ENCODE measurements at places on chromosomes 13 and 19.
A peak's percentile ranks its signal among the peaks of the same experiment; 100 is the strongest.

- no peak for DNase-seq
These were observed 4.6 kb upstream of the DYRK1B start for GRCh38 chr19:39838569-39838968.

GRCh38 chr13:46160471-46161066 is 21.4 kb downstream of the LCP1 start:
- DNase-seq = peak; percentile 19

- no peak for DNase-seq
These were observed 514.0 kb downstream of the KLF5 start for GRCh38 chr13:73572824-73573223.

DNA sequence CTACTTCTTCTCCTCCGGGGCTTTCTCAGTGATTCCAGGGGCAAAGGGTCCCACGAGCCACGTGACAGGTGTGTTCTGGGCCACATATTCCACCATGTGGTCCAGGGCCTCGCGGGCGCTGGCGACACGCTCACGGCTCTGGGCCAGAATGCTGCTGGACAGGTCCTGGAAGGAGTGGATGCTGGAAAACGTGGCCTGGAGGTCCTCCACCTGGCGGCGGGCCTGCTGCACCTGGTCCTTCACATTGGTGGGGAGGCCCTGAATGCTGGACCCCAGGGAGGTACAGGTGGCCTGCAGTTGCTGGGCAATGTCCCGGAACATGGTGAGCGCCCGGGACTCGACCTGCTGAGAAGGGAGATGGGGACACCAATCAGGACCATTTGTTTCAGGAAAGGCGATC is 7.7 kb upstream of the TICAM1 start:
- no peak for DNase-seq

GRCh38 chr19:35216833-35217648 is 11.5 kb downstream of the FAM187B start:
- no peak for DNase-seq

- no peak for DNase-seq
These were observed 7.6 kb downstream of the SIGLECL1 start for GRCh38 chr19:51258165-51259160.
